ENCODE measurements at places on chromosomes 13 and 19.

GRCh38 chr19:31533114-31533513, 183.9 kb upstream of the TSHZ3 start:
- no peak for DNase-seq

- DNase-seq = no peak
Observed at GRCh38 chr13:72864142-72865011, 82.4 kb downstream of the PIBF1 start.

DNA sequence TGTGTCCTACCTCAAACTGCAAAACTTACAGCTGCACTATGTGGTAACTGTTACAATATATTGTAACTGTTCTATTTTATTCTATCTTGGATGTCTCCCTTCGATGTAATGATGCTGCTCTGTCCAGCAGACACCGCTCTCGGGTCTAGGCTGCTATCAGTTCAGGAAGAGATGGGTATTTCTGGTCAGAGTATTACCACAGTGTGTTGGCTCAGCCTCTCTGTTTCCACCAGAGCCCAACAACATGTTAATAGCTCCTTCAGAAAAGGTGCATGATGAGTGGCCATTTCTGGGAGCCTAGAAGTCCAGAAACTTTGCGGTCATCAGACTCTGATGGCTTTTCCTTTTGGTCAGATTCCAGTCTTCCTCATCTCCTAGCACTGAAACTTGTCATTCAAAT, 35.9 kb upstream of the IGFL1 start:
- DNase-seq = no peak

DNA sequence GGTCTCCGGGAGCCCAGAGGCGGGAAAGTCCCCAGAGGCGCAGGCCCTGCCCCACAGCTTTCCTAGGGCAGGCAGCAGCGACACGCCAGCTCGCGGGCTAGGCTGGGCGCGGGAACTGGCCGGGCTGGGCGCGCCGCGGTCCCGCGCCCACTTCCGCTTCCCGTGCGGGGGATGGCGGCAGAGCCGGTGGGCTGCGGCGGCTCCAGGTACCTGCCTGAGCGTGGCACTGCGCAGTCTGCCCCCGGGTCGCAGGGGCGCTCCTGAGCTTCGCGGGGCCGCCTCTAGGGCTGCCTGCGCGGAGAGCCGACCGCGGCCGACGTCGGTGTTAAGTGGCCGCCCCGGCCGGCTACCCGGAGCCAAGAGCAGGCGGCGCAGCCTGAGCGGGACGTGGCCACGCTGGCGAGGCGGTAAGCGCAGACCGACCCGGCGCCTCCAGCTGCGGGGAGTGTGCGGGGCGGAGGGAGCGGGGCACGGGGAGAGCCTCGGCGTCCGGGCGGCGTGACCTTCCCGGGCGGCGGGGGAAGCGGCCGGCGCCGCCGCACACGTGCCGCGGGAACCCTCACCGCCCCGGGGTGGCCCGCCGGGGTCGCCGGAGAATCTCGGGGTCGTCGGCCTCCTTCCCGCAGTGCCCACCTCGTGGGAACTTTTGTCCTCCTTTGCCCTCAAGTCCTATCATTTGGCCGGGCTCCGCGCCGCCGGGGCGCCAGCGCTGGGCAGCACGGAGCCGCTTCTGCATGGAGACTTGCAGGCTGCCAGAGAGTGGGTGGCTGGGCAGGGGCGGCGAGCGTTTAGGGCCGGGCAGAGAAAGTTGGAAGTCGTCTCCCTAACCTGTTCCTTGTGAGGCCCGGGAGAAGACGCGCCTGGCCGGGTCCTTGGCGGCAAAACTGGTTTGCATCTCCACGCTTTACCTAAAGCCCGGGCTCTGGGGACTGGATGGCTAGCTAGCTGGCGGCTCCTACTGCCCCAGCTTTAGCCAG, 31.4 kb upstream of the MPHOSPH8 start:
- DNase-seq = peak; percentile 69

DNA sequence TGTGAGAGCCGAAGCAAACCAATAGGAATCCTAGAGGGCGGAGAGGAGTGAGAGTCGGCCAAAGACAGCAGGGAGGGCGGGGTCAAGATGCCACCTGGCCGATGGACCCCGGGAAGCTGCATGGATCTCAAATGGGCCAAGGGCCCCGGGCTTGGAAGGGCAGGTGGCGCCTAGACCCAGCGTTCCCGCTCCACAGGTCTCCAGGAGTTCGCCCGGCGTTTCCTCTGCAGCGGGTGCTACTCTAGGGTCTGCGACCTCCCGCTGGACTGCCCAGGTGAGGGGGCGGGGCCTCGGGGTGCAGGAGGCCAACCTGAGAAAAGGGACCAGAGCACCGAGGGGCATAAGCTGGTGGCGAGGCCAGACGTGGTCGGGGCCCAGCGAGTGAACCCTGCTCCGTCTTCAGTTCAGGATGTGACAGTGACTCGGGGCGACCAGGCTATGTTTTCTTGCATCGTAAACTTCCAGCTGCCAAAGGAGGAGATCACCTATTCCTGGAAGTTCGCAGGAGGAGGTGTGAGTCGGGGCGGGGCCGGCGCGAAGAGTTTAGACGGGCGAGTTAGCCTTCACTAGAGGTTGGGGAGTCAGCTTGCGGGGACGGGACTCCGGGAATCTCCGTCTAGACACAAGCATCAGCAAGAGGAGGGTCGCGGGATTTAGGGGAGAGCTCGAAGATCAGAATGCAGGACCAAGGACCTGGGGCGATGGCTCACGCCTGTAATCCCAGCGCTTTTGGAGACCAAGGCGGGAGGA, 9.9 kb downstream of the SPACA6 start:
- DNase-seq = peak; percentile 79

DNA sequence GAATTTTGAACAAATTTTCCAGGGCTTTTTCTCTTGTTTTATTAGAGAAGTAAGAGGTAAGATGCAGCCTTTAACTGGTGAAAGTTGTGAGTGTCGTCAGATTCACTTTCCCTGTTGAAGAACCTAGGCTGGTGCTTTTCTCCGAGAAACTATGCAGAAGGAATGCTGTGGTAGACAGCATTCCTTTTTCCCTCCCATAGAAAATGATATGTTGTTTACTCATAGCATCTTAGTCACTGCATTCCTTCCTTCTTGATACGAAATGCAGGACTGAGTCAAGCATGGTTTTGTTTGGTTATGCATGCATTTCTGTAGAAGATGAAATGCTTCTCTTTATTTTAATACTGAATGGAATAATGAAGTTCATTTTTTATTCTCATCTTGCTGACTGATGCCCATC, 3.4 kb downstream of the ITGBL1 start:
- DNase-seq = no peak

DNA sequence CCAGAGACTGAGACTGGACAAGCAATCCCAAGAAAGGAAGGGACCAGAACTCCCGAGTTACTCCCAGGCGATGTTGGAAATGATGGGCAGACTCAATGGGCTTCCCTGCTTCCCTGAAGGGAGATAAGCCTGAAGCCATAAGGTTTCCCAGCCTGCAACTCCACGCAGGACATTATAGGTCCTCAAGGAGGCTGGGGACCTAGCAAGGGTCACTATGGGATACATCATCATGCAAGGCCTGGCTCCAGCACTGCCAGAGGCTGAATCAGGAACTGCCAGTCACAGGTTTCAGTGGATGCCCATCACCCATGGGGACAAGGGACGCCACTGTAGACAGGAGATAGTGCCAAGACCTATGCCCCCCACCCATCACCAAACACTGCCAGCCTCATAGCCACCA, 338.7 kb downstream of the IRS2 start:
- DNase-seq = no peak

GRCh38 chr13:25117312-25117711, 21.4 kb downstream of the PABPC3 start:
- peak; percentile 19 for DNase-seq

- no peak for DNase-seq
Observed at GRCh38 chr13:73077865-73078264, 19.1 kb downstream of the KLF5 start.

DNA sequence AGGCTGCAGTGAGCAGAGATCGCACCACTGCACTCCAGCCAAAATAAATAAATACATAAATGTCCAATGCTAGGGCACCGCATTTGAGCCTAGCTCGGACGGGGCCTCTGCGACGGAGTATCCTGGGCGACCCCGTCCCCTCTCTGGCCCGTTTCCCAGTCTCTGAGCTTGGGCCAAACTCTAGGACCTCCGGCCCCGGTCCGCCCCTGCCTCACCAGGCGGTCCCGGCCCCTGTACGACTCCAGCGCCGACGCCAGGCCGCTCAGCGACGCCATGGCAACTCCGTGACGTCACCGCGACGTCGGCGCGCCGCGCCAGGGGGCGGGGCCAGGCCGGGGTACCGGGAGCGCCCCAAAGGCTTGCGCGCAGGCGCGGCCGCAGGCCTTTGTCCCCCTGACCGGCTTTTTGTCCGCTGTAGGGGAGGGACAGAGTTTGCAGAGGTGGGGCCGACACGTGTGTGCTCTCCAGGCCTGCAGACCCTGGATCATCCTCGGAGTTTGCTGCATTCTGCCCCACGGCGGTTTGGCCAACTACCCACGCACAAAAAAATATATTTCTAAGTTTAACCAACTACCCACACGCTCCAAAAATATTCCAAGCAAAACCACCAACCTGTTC, at the start of gene PEX11G:
Gene PEX11G (minus strand): TSS at position 300 of the 618 bp plus-strand sequence. CDS start 25 bp downstream, at position 275.
- DNase-seq = peak; percentile 95

DNA sequence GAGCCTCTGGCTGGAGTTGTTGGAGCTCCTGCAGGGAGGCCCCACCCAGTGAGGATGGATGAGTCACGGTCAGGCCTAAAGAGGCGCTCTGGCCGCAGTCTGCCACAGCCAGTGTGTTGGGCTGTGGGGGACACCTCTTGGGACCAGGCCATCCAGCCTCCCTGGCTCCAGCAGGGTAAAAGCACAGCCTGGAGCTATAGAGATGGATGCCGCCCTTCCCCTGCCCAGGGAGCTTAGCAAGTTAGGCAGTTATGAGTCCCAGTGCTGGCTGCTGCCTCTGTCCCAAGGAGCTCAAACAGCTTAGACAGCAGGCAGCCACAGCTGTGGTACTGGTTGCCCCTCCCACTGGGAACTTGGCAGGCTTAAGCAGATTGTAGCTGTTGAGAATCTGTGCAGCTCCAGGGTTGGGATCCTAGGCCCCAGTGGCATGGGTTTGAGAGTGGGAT, 100.9 kb downstream of the NDFIP2 start:
- peak; percentile 13 for DNase-seq

GRCh38 chr19:47305309-47305751, 4.3 kb upstream of the C5AR1 start:
- peak; percentile 88 for DNase-seq

GRCh38 chr19:13613447-13613846, 107.2 kb upstream of the CACNA1A start:
- DNase-seq = no peak

DNA sequence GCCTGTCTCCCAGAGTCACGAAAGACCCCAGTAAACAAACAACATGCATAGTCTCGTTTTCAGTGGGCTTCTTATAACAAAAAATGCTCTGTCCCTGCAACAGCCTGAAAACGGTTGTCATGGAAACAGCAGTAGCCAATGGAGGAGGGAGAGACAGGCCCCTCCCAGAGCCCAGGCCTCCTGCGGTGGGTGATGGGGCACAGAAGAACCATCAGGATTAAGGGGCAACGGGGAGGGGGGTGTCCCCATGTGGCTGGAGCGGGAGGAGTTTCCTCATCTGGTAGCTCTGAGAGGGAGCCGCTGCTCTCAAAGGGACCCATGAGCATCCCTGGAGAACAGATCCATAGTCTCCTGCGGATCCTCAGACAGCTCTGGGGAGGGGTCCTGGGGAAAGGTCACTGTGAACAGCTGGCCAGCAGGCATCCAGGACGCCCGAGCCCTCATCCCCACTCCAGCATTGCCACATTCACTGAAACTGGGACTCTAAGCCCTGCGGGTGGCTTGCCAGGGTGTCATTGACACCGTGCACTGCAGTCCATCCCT, 37.5 kb upstream of the PNMA8B start:
- DNase-seq = peak; percentile 45

DNA sequence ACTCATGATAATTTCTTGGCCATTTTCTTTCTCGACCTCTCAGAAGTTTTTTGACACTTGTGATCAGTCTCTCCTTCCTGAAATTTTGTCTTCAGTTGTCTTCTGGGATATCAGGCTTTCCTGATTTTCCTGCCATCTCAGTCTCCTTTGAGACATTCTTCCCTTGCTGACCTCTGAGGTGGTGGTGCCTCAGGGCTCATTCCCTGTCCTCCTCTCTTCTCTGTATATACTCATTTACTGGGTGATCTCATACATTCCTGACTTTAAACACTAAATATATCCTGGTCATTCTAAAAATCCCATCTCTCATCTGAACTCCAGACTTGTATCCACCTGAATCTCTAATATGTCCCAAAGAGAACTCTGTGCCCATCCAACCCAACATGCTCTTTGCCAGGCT, 31.3 kb upstream of the STARD13 start:
- DNase-seq = no peak

DNA sequence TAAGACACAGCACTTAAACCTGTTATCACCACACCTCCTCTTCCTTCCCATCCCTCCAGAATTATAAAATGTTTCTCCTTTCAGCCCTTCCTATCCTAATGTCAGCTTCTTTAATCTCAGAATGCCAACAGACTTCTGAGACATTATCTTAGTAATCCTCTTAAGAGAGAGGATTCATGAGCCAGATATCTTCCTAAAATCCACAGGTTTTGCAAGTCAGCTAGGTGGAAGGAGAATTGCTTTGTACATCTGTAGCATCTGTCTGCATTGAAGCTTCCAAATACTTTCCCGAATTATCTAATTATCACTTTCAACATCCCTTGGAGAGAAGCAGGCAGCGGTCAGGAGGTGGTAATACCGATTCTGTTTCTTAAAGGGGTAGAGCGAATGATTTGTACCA, 179.1 kb downstream of the DCT start:
- no peak for DNase-seq

GRCh38 chr19:918481-919198, 1.5 kb downstream of the KISS1R start:
- DNase-seq = peak; percentile 64

GRCh38 chr19:6802336-6803035, 30.0 kb downstream of the VAV1 start:
- no peak for DNase-seq

DNA sequence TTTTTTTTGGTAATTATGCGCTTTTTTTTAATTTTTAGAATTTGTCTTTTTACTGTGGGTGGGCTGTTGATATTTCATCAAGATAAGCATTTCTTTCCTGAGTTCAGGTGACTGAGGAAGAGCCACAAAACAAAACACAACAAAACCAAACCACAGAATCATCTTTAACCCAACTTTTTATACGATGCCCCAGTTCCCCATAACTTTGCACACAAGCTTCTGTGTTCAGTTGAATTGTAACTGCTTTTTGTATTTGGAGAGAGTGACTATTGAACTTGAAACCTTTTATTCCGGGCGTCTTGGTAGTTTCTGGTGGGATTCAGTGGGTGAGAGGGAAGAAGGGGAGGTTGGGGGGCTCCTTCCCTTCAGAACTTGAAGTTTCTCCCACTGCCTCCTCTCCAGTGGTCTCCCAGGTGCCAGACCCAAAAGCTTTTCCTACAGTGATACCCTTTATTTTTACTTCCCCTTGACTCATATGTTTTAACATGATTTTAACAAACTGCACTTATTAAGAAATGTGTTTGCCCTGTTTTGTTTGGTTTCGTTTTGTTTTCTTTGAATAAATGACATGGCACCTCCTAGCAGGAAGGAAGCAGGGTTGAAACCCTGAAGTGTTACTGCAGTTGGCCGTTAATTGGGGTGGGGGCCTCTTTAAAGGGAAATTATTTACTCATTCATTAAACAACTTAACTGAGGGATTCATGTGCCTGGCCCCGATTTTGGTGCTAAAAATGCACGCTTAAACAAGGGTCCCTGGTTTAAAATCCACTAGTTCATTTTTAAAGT, 2.7 kb upstream of the CCDC97 start:
- DNase-seq = no peak

- DNase-seq = no peak
Observed at GRCh38 chr19:47456721-47457474, 14.8 kb downstream of the SLC8A2 start.

GRCh38 chr13:73372666-73373627, 314.1 kb downstream of the KLF5 start:
- no peak for DNase-seq
